ENCODE measurements at places on chromosomes 2 and 18.

DNA sequence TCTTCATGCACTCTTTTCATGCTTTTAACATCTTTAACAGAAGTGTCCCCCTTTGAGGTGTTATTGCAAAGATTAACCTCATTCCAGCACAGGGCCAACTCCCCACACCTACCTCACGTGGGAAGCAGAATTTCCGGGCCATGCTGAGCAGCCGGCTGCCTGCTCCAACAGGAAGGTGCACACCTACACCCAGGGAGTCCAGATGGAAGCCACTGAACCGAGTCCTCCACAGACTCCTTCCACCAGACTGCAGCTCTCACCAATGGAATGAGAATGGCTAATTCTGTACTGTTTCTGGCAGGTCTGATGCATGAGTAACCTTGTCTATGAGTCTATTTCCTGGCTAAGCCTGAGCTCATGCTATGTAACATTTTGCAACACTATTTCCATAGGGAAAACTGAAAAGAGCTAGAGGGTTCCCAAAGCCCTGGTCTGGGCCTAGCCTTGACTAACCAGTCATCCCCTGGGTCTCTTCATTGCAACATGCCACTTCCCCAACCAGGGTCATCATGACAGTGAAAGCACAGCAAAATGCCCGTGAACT is 11.0 kb downstream of the ERFE start:
- no peak for DNase-seq

GRCh38 chr2:12282780-12283695 is 433.7 kb upstream of the TRIB2 start:
- DNase-seq = no peak

DNA sequence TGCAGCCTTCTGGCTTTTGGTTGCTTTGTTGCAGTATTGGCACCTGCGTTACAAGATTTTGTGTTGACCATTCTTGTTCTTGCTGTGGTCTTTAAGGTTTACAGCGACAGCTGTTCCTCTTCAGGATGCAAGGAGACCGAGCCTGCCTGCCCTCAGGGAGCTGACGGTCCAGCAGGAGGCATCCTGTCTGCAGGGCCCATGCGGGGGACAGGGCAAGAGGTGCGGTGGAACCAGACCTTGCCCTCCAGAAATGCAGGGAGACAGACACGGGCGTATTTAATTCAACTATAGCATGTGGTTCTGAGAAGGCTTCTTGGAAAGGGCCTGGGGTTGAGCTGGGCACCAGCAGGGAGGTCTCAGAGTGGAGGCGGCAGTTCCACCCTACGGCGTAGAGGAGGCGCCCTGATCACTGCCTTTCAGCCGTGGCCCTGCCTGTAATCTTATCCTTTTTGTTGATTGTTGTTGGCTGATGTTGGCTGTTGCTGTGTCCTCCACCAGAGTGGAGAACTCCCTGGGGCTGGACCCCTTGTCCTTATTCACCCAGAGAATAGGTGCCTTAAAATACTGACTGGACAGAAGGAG is 71.7 kb downstream of the HPCAL1 start:
- DNase-seq = no peak

DNA sequence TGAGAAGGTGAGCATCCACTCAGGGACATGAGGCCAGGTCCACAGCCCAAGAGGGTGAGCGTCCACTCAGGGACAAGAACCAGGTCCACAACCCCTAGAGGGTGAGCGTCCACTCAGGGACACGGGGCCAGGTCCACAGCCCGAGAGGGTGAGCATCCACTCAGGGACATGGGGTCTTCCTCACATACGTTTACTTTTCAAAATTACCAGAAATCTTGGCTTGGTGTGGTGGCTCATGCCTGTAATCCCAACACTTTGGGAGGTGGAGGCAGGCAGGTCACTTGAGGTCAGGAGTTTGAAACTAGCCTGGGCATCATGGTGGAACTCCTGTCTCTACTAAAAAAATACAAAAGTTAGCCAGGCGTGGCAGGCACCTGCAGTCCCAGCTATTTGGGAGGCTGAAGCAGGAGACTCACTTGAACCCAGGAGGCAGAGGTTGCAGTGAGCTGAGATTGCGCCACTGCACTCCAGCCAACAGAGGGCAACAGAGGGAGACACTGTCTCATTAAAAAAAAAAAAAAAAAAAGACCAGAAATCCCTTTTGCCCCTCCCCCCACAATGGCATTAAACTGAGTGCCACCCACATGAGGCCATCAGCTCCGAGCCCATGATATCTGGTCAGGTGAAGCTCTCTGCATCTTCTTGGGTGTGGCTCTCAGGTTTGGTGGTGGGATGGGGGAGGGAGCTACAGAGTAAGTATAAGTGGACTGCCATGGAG is 9.0 kb upstream of the MBP start:
- peak; percentile 44 for DNase-seq

DNA sequence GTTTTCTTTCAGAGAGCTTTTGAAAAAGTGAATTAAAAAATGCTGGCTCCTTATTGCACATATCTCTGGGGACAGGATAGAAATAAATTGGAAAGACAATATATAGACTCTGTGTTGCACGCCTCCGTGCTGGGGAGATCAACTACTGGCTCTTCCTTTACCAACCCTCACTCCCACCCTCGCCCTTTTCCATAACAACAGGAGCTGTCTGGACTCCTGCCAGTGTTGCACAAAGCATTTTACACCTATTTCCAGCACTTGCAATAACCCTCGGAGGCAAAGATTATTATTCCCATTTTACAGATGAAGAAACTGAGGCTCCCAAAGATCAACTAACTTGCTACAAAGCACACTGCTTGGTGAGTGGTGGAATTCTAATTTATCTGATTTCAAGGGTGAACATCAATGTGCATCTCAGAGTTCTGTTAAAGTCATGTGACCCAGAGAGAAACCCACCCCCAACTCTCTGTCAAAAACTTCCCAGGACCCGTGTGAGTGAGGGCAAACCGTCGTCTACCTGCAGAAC is 4.2 kb downstream of the CREG2 start:
- no peak for DNase-seq

DNA sequence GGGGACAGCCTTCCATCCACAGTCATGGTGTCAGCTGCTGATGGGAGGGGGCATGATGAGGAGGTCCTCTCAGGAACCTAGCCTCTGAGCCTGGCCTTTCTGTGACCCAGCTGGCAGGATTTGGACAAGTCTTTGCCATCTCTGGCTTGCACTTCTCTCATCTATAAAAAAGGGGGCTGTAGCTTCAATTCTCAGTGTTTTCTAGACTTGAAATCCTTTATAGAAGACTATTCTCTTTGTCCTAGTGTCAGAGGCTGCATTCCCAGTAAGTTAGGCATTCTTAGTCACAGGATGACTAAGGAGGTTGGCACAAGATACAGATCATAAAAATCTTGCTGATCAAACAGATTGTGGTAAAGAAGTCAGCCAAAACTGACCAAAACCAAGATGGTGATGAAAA is 958.5 kb downstream of the CNTNAP5 start:
- DNase-seq = no peak

- no peak for DNase-seq
Measured at GRCh38 chr18:8703092-8703709, 2.2 kb upstream of the MTCL1 start.

- peak; percentile 86 for DNase-seq
Measured at GRCh38 chr18:46917108-46917802, at the start of the genes KATNAL2 and PIAS2. TSS of gene KATNAL2 (plus strand) at chr18:46917602. CDS start at chr18:46946873, 29,271 bp downstream. TSS of gene PIAS2 (minus strand) at chr18:46917507. CDS start at chr18:46917345, 162 bp downstream.

- no peak for DNase-seq
Measured at GRCh38 chr18:43751203-43751602, 473.9 kb upstream of the SYT4 start.

DNA sequence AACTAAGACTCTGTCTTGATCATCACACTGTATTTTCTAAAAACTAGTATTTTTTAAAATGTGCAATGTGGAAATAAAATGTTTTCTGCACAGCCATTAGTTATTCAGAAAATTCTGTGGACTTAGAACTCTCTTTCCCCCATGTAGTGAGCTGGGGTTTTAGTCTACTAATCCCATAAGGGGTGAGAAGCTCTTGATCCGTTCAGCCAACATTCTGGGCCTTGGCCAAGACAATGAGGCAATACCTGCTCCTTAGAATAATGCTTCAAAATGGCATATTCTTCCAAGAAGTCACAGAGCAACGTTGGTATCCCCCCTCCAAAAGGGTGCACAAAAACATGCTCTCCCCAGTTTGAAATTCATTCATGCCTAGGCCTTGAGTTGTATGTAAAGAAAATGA is 4.0 kb downstream of the REEP1 start:
- no peak for DNase-seq

DNA sequence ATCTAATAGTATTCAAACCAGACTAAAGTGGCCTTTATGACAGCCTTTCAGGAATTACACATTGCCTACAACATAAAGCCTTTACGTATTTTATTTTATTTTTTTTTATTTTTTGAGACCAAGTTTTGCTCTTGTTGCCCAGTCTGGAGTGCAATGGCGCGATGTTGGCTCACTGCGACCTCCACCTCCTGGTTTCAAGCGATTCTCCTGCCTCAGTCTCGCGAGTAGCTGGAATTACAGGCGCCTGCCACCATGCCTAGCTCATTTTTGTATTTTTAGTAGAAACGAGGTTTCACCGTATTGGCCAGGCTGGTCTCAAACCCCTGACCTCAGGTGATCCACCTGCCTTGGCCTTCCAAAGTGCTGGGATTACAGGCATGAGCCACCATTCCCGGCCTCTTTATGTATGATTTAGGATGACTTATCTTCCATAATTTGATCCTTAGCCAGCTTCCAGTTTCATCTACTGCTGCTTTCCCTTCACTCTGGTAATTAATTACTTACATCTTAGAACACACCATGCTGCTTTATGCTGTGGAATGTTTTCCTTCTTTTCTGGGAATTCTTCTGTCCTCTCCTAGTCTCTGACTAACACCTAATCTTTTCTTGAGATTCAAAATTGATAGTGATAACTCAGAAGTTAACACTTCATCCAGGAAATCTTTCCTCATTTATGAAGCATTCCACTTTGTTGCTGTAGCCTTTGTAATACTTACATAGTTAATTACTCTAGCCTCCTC is 2.6 kb downstream of the USP14 start:
- DNase-seq = no peak

- no peak for DNase-seq
Measured at GRCh38 chr2:239753401-239753837, 271.7 kb downstream of the NDUFA10 start.

DNA sequence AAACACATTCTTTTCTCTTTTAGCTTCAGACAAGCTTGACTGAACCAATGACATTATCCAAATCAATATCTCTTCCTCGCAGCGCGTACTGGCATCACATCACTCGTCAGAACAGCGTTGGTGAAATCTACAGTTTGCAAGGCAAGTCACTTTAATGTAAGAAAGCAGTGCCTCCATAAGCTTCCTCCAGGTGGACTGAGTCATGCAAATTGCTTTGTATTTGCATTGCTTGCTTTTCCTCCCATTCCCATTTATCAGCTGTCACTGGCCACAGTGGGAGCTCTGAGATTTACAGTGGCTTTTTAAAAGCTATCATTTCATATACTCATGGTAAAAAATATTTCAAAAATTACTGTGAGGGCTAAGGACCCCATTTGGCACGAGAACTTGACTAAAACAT is 189.9 kb downstream of the CD226 start:
- no peak for DNase-seq

GRCh38 chr2:83058683-83059082 is 1400.4 kb downstream of the SUCLG1 start:
- DNase-seq = no peak

DNA sequence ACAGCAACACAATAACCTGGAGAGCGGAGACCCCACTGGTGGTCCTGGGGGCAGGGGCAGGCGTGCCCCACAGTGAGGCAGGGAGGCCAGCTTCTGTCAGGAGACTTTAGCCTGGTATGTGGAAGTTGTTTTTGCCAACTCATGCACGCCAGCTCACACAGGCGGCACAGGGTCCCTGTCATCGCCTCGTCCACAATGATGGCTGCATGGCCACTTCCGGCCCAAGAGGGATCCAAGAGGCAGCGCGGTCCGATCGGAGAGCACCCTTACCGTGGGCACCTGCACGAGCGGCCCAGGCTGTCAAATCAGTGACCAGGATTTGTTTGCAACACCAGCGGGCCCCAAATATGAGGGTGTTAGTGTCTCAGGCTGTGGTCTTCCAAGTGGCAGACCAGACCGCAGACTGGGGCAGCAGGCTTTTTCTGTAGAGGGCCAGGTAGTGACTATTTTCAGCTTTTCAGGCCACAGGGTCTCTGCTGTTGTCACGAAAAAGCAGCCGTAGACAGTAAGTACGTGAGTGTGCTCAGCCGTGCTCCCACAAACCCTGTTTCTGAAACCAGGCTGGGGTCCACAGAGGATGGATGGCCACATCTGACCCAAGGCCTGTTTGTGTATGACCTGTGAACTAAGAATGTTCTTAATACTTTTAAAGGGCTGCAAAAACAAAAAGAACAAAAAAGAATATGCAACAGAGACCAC is 21.2 kb downstream of the SNED1 start:
- no peak for DNase-seq

DNA sequence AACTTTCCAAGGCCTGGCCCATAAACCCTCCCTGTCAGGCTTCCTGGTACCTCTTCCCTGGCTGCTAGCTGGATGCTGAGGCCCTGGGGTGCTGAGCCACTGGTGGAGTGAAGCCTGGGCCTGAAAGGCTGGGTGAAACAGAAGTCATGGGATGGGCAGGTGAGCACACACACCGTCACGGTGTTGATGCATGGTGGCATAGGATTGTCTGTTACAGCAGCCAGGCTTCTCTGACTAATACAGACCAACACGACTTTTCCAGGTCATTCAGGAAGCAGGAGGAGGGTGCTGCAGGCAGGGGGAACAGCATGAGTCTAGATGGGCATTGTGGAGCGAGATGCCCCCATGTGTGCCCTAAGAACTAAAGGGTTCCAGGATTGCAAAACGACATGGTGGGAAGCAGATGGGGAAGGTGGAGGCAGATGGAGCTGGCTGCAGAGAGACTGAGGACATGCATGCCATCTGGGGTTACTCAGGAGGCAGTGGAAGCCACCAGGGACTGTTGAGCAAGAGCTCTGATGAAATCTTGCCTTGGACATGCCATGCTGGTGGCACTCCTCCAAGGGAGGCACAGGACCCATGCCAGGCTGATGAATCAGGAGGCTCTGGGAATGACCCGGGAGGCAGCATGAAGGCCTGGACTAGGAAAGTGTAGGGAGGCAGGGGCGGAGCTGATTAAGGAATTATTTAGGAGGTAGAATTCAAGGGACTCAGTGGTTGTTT is 480.9 kb downstream of the TSN start:
- no peak for DNase-seq

GRCh38 chr2:60531701-60532133 is 21.7 kb downstream of the BCL11A start:
- no peak for DNase-seq

DNA sequence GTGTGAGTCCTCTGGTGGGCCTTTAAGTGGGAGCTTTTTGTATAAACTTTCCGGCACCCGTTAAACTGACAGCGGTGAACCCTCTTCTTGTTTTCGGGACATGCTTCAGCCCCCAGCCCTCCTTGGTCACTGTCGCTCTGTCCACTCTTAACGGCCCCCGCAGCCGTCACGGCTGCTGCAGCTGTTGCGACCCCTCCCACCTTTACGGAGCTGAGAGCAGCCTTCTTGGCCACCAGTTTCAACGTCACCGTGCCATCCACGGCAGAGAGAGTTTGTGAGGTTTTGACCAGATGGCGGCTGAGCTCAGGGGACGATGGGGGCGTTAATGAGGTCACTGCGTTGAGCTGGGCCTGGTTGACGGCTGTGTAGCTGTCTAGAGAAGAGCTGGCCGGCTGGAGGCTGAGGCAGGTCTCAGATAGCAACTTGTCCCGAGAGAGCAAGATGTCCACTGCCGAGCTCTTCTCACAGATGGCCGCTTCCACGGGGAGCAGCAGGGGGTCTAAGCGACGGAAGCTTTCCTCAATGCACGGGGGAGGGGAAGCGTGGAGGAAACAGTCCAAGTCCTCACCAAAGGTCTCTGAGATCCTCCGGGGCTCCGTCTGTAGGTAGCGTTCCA is 41.9 kb downstream of the KLF7 start:
- DNase-seq = no peak

GRCh38 chr2:117470311-117471095 is 344.0 kb upstream of the DDX18 start:
- DNase-seq = no peak

All from CD8-positive, alpha-beta T cell (primary cell).